ENCODE measurements at places on chromosomes 16 and 17.
A peak's percentile ranks its signal among the peaks of the same experiment; 100 is the strongest.

DNA sequence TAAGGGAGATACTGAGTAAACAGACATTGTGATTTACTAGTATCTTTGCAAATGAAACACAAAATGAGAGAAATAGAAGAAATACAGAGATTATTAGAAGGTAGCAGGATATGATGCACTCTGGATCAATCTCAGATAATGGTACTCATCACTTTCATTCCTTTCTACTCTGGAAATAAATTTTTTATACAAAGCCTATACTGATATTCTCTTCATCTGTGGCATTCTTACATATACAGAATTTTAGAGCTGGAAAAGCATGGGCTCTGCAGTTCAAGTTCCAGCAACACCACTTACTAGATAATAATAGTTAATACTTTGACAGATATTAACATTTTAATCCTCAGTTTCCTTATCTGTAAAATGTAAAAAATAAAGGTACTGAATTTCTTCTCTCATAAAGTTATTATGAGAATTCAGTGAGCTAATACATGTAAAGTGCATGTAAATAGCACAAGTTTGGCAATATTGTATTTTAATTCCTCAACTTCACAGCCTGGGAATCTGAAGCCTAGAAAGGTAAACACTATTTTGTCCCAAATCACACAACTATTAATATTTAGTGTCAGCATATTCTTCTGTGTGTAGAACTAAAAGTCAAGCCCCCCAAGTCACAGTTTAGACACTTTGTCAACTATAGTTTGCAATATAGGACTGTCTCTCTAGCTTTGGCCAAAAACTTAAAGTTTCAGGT lies 6.5 kb downstream of the RNF43 start:
- no peak for DNase-seq

- no peak for DNase-seq
Observed at GRCh38 chr16:51535591-51535990, 384.5 kb upstream of the SALL1 start.

- no peak for DNase-seq
Observed at GRCh38 chr17:31580706-31581490, 189.4 kb downstream of the RAB11FIP4 start.

GRCh38 chr17:36507266-36507665 lies 20.8 kb downstream of the ZNHIT3 start:
- no peak for DNase-seq

- DNase-seq: no peak
Observed at GRCh38 chr17:18018411-18018921, 20.5 kb downstream of the ATPAF2 start.

- DNase-seq: no peak
Observed at GRCh38 chr16:9203956-9204355, 112.5 kb downstream of the HAPSTR1 start.

GRCh38 chr16:56988948-56989945 lies at the start of gene NLRC5:
Gene NLRC5, plus strand, starts transcription at chr16:56989557. Its CDS starts 31,156 bp downstream, at chr16:57020713.
- peak; percentile 97 for DNase-seq

DNA sequence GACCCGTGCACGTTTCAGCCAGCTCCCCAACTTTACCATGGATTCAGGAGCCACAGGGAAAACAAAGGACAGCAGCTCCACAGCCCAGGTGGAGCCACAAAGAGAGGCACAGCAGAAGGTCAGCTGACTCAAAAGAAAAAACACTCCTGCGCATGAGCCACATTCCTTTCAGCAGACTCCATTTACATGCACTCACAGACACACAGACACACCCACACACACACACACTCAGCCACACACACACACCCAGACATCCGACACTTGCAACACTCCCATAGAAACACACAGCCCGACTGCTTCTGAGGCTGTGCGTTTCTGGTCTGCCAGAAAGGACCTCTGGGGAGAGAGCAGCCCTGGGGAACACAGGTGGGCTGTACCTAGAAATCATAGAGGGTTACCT lies 2335.5 kb downstream of the TP53TG3F start:
- no peak for DNase-seq

Data from T-helper 2 cell (primary cell).